ENCODE measurements at places on chromosomes 3 and 15. TPM values are rescaled to one million over a fixed set of nuclear protein-coding genes. Genes with fewer than 3 reads are reported as not detected.

- no peak for DNase-seq
Observed at GRCh38 chr3:50639055-50639494, 22.1 kb downstream of the MAPKAPK3 start.

Gene ASB14
- 13.4 TPM for total RNA-seq

Gene PLSCR2
- total RNA-seq = not detected

Gene ITIH1
- not detected for total RNA-seq

GRCh38 chr3:27570421-27571106, 86.4 kb upstream of the SLC4A7 start:
- DNase-seq = no peak

DNA sequence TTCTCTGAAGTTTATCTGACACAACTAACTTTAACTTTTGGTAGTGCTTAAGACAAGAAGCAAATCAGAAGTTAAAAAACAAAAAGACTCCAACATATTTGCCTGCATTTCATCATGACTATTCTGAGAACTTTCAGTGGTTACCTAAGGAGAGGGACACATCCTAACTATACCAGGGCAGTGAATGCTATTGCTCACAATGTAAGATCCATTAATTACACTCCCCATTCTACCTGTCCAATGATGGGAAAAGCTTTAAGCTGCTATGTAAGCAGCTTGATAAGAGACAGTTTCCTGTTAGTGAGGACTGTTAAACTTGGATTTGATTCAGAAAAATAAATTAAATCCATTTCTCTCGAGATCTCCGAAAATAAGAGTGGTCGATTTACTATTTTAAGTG, 37.5 kb downstream of the SERPINI1 start:
- no peak for DNase-seq

- DNase-seq = no peak
Observed at GRCh38 chr15:85097250-85097649, 115.6 kb downstream of the PDE8A start.

DNA sequence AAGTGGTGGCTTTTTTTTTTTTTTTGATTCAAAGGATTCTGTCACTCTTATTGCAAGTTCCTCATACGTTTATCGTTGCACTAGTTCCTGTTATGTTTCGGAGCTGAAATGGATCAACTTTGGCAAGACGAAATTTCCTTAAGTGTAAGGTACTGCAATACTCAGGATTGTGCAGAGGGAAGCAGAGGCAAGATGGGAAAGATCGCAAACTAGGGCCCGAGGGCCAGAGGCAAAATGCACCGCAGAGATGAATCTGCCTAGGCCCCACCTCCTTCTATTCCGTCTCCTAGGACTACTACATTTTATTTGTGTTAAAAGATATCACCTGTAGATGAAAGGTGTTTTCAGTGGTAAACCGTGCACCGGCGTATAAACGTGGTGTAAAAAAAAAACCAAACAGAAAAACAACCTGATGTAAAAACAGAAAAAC, 331 bp downstream of the RNU6-1 start:
- DNase-seq = no peak

GRCh38 chr15:29857221-29857789, 35.0 kb upstream of the TJP1 start:
- no peak for DNase-seq

DNA sequence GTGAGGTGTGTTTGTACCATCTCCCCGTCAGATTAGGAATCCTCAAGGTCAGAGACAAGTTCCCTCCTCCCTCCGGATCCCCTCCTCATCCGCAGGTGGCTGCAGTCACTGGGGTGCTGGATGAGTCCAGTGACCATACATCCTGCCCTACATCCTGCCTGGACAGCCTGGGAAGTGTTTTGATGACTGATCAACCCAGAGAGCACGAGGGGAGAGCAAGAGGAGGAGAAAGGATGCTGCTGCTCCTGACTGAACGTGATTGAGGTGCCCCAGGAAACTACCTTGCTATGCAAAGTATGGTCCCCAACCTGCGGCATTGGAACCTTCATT, 65.1 kb downstream of the SLC12A8 start:
- no peak for DNase-seq

- no peak for DNase-seq
Observed at GRCh38 chr3:61439122-61439458, 122.3 kb upstream of the PTPRG start.

Gene GOLGA6L4
- total RNA-seq = 1.0 TPM

GRCh38 chr15:33587773-33588172, 277.0 kb downstream of the RYR3 start:
- no peak for DNase-seq

GRCh38 chr3:37453393-37454389, 279.3 kb upstream of the LRRFIP2 start:
- peak; percentile 86 for DNase-seq

Gene PLA2G4D
- not detected for total RNA-seq

Gene TF
- 5.6 TPM for total RNA-seq

Gene SPRED1
- total RNA-seq = 9.8 TPM

- DNase-seq = no peak
Observed at GRCh38 chr3:41792806-41793205, 169.1 kb downstream of the ULK4 start.

Gene AP4E1
- total RNA-seq = 6.0 TPM

- no peak for DNase-seq
Observed at GRCh38 chr3:32972482-32973146, 21.2 kb downstream of the CCR4 start.

Gene ABHD17C
- total RNA-seq = 8.0 TPM

GRCh38 chr3:24271228-24271627, 223.4 kb downstream of the THRB start:
- no peak for DNase-seq

Gene LDHAL6B
- total RNA-seq = not detected

DNA sequence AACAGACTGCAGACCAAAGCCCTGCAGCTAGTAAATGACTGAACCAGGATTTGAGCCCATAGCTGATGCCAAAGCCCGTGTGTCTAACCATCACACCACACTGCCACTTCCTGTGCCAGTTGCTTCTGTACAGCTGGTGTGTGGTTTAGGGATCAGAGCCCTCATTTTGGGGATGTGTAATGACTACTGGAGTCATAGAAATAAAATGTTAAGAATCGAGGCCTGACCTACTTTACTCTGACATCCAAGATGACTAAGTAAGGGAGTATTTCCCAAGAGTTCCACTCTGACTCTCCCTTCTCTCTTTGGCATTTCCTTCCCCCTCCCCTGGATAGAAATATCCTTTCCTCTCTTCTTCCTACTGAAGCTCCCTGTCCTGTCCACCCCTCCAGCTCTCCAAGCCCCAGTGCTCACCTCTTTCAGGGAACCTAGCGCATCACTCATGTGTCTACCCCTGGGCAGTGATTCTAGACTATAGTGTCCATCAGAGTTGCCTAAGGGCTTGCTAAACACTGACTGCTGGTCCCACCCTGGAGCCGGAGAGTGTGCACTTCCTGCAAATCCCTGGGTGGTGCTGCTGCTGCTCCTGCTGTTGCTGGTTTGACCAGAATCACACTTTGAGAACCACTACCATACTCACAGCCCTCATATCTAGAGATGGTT, 53.8 kb downstream of the MGLL start:
- DNase-seq = no peak

GRCh38 chr15:62889734-62890505, 152.6 kb upstream of the TPM1 start:
- no peak for DNase-seq

Data from Right ventricle myocardium superior (tissue), 1 donor.